ENCODE measurements at places on chromosomes 13 and 19.
A peak's percentile ranks its signal among the peaks of the same experiment; 100 is the strongest.

DNA sequence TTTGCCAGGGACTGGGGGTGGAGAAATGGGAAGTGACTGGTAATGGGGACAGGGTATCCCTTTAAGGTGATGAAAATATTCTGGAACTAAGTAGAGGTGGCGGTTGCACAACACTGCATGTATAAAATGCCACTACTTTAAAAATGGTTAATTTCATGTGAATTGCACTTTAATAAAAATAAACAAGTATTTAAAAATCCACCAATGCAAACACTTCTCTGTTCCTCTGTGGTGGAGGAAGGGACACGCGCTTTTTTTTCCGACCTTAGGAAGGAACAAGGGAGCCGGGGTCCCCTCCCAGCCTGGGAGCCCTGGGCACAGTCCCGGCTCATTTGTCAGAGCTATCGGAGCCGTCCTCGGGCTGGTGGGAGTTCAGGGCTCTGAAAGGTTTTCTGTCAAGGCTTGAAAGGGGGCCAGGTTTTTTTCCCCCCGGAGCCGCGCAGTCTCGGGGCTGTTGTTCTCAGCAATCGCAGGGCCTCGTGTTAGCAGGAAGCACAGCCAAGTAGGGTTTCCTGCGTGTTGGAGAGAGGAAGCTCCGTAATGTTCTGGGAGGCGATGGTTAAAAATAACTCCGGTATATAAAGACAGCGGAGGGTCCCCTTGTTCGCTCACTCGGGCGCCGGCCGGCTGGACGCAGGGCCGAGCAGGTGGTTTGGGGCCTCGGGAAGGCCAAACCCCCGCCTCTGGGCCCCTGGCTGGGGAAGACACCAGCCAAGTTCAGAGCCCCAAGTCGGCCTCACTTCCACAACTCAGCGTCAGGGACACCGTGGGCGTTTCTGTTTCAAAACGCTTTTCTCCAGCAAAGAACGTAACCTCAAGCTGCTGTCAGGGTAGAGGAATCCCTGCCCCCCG lies 41.2 kb upstream of the KLF2 start:
- DNase-seq = peak; percentile 70

DNA sequence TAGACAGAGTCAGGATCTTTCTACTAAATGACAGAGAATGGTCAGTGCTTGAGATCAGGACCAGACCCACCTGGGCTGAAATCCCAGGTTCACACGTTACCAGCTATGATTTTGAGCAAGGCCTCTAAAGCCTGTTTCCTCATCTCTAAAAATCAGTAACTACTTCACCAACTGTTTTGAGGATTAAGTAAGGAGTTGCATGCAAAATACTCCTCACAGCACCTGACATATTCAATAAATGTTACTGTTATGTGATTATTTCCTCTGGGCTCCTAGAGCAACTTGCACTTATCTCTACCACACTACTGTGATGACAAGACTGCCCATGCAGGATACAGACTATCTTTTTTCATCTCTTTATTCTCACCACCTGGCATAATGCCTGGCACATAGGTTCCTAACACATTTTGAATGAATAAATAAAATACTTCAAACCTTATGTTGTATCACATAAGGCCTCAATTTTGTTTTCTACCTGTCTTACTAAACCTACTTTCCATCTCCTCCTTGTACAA lies 1.8 kb downstream of the KATNAL1 start:
- DNase-seq = no peak

GRCh38 chr13:105587786-105588185 lies 947.7 kb downstream of the EFNB2 start:
- DNase-seq = peak; percentile 71

- no peak for DNase-seq
These were observed 4.6 kb downstream of the TLE2 start for GRCh38 chr19:3024509-3024869.
